ENCODE measurements at places on chromosomes 4 and X.
A peak's percentile ranks its signal among the peaks of the same experiment; 100 is the strongest.

DNA sequence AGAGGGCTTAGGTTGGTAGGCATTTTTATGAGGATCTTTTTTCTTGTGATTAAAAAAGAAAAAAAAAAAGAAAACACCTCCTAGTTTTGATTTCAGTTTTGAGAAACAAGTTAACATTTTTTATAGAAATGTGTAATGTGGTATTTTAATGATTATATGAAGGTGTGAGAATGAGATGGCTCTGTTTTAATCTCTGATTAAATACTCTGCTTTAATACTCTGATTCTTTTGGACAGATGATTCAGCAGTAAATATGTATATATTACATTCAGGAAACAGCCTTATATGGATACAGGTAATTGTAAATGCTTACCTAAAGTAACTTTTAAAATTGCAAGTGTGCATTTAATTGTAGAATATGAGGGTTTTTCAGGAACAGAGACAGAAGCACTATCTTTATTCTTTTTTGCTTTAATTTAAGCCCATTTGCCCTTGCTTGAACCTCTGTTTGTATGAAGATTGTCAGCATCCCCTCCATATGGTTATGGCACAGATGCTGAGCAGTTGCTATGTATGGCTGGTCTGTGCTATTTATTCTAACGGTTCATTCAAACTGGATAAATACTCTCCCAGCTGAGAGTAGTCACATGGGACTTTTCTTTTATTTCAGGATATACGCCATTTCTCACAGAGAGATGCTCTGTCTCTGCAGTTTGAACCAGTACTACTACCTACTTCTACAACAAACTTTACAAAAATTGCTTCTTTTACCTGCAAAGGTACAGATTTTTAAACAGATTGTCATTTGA lies 101.0 kb upstream of the TLR2 start:
- DNase-seq: no peak

DNA sequence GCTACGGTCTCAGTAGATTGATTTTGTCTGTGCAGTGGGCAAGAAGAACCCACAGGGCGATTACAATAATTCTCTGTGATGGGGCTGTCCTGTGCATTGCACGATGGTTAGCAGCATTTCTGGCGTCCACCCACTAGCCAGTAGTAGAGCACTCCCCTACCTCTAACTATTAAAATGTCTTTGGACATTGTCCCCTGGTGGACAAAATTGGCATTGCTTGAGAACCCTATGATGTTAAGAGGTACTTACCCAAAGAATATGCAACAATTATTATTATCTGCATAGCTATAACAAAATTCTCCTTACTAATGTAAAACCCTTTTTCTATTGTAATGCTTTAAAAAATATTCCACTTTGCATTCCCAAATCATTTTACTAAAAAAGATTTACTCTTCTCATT lies 109.5 kb upstream of the VCX3A start:
- DNase-seq: no peak

GRCh38 chr4:110854021-110854678 lies 231.3 kb upstream of the PITX2 start:
- DNase-seq: no peak

DNA sequence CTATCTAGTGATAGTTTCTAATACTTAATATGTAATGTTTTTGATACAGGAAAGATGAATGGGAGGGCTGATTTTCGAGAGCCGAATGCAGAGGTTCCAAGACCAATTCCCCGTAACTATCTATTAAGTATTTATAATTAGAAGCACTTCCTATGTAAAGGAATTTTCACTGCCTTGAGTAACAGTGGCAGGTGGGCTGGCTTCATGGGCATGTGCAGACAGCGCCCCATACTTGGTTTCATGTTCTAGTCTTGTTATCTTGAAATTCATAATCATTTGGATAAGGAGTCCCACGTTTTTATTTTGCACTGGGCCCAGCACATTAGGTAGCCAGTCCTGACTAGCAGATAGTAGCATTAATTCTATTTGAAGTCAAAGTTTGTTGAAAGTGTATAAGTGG lies 1.7 kb downstream of the OCIAD1 start:
- DNase-seq: no peak

GRCh38 chrX:331151-331824 lies 12.7 kb upstream of the GTPBP6 start:
- no peak for DNase-seq

DNA sequence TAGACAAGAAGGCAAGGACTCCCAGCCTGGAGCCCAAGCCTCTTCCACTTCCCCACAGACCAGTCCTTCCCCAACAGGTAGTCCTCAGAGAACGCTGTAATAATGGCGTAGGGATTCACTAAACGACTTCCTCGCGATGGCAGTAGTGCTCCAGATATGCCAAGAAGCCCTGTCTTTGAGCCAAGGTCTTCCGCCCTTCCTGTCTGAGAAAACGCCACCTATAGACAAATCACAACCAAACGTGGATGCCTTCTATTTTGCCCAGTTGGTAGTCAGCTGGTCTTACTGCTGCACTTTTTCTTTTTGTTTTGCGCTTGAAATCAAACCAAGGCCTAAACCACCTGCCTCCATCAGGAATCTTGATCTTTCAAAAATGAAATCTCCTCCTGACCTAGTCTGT lies 203.3 kb downstream of the OR13H1 start:
- DNase-seq: peak; percentile 77

- no peak for DNase-seq
Observed at GRCh38 chr4:41438931-41439297, 99.0 kb upstream of the LIMCH1 start.

GRCh38 chrX:83512111-83512510 lies 4.0 kb downstream of the POU3F4 start:
- DNase-seq: no peak

- no peak for DNase-seq
Observed at GRCh38 chrX:29225670-29226069, 638.4 kb downstream of the IL1RAPL1 start.

DNA sequence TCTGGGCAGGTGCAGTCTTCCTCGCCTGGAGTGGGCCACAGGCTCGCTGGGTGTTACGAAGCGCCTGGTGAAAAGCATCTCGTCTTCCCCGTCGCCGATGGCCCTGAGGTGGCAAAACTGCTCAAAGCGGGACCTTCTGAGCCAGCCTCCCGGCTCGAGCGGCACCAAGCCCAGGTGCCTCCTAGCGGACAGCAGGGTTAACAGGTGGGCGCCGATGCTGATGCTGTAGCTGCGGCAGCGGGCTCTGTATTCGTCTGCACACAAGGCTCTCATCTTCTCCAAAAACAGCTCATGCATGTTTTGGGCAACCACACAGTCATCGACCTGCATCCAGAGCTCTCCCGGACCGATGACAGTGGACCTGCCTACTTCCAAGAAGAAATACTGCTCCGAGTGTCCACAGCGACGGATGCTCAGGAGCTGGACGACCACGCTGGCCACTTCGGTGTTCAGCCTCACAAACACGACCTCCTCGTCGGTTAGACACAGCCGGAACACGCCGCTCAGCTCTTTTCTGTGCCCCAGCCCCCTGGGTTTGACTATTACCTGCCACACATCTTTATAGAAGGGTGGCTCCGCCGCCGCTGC lies 1.2 kb downstream of the IRS4 start:
- no peak for DNase-seq

DNA sequence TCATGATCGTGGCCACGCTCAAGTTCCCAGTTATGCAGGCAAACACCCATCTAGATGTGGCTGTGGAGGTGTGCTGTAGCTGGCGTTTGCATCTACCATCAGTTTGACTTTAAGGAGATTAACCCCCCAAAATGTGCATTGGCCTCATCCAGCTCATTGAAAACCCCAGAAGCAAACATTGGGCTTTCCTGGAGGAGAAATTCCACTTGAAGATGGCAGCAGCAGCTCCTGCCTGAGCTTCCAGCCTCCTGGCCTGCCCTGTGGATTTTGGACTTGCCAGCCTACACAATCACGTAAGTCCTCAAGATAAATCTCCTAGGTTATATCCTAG lies 30.2 kb upstream of the SLC25A6 start:
- no peak for DNase-seq

DNA sequence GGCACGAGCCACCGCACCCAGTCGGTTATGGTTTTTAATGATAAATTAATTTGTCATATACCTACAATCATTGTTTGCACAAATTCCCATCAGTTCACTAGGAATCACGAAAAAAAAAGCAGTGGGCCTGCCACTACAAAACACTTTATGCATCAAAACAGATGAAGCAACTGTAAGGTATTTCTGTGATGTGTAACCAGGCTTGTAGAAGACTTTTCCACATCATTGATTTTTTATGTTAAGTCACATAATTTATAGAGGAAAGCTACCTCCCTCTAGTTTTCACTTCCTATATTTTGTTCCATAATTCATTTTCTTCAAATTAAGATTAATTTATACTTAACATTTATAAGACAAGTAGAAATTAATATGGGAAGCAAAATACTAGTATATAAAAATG lies 6.7 kb upstream of the FAM200B start:
- no peak for DNase-seq

DNA sequence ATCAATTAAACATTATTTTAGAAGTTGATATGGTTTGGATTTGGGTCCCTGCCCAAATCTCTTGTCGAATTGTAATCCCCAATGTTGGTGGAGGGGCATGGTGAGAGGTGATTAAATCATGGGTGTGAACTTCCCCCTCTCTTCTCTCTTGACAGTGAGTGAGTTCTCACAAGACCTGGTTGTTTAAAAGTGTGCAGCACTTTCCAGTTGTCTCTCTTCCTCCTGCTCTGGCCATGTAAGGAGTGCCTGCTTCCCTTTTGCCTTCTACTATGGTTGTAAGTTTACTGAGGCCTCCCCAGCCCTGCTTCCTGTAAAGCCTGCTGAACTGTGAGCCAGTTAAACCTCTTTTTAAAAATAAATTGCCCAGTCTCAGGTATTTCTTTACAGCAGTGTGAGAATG lies 141.4 kb downstream of the GALNTL6 start:
- DNase-seq: no peak

DNA sequence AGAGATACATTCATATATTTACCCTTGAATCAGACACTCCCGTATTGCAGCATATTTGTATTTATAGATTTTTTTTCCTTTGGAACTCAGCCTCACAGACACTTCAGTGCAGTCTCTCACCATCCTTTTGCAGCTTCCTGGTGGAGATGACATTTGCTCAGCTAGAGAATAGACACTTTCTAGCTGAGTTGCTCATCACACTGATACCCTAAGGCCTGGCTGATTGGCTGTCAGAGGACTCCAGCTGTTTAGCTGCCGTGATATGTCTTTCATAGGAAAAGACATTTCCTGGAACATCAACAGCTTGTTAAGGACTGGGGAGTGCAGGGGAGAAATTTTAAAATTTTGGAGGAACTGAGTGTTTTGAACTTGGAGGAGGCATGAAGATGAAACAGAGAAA lies 429.6 kb downstream of the SMARCA1 start:
- no peak for DNase-seq

DNA sequence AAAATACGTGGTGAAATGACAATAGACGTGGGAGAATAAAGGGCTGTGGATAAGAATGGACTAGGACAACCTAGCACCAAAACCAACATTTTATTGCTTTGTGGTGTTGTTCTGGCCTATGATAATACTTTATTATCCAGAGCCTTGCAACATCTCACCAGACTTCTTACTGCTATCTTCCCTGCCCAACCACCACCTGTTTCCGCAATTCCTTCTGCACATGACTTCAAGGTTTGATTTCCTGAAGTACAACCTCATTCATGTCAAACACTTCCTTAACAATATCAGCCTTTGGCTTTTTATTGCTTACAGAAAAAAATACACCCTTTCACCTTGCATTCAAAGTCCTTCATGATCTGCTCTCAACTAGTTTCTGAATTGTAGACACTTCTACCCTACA lies 84.8 kb downstream of the RTL3 start:
- no peak for DNase-seq

DNA sequence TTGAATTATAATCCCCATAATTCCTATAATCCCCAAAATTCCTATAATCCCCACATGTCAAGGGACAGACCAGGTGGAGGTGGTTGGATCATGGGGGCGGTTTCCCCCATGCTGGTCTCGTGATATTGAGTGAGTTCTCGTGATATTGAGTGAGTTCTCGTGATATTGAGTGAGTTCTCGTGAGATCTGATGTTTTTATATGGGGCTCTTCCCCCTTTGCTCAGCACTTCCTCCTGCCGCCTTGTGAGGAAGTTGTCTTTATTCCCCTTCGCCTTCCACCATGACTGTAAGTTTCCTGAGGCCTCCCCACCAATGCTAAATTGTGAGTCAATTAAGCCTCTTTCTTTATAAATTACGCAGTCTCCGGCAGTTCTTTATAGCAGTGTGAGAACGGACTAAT lies 36.6 kb upstream of the GPR78 start:
- DNase-seq: no peak

DNA sequence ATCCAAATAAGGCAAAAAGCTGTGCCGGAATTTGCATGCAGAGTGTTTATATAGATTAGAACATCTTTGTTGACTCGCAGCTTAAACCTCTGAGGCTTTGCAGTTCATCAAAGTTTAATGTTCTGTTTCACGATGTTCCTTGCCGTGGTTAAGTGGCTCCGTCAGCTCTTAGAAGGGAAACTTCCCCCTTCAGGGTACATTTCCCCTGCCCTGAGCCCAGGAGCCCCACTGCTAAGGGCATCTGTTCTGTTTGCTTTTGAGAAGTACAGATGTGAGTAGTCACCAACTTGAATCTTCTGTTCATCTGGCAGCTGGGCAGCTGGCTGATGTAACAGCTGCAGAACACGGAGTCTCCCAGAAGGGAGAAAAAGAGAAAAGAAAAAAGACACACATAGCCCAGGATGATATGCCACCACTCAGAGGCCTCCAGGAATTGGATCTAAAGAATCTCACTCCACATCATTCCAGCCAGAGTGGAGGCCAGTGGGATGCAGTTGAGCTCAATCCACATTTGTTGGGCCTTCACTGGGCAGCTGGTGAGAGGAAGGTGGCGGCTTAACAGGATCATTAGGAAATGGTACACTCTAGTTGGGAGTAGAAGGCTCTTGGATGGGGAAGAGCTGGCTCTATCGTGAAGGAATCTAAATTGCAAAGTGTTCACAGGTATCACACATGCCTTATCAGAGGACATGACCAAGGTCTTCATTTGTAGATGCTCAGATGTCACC lies 178.7 kb upstream of the RBPJ start:
- no peak for DNase-seq

- no peak for DNase-seq
Observed at GRCh38 chr4:84498935-84499623, at the start of gene NKX6-1. Gene NKX6-1 (minus strand): TSS chr4:84499292. CDS start chr4:84498228, 1,064 bp downstream.

DNA sequence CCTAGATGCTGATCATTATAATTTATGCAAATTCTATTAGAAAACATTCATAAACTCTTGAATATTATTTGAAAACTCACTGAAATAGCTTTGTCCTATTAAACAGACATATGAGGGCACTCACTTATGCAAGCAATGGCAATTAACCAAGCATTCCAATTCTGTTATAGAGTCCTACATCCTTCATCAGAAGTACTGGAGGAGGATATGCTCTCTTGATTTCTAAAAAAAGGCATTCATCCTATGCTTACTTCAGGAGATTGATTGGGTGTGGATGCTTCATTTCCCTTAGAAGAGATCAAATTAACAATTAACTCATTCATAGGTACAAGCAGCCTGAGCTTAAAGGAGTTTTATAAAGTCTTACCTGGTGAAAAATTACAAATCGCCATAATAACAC lies 1317.2 kb downstream of the PCDH7 start:
- DNase-seq: no peak

DNA sequence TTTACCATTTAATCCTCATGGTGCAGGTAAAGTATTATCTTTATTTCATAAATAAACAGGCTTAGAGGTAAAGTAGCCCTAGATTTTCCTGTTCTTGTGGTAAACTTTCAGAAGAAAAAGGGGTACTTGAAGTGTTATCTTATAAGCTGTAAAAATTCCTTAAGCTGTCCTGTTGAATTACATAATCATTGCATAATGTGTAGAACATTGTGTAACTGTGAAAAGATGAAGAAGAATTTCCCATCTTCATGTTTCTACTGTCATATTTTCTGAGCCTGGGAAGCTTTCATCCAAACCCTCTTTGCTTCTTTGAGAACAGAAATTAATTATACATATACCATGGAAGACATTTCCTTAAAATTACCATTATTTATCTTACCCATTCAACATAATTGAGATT lies 90.5 kb downstream of the ELOVL6 start:
- no peak for DNase-seq
